NCI-H510A (cell line): ENCODE measurements at places on chromosomes 11 and 22.

GRCh38 chr11:75450826-75451821 lies 18.1 kb upstream of the KLHL35 start:
- no peak for DNase-seq

DNA sequence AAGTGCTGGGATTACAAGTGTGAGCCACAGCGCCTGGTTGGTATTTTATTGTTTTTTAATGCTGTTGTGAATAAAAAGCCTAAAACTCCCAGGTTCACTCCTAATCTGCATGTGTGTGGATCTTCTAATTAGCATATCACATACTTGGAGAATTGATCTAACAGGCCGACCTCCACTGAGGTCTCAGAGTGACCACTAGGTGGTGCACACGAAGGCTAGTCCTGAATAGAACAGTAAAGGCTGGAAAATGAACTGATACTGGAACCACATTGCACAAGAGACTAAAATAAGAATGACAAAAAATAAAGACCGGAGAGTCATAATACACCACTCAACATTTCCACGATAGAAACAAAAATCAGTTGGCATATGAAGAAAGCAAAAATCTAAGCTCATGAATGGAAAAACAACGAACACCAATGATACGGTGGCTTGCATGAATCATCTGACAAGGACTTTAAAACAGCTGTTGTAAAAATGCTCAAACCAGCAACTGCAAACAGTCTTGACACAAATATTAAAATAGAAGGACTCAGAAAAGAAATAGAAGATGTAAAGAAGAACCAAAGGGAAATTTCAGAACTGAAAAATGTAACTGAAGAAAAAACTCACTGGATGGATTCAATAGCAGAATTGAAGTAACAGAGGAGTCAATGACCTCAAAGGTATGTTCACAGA lies 19.2 kb downstream of the PIM3 start:
- no peak for DNase-seq

DNA sequence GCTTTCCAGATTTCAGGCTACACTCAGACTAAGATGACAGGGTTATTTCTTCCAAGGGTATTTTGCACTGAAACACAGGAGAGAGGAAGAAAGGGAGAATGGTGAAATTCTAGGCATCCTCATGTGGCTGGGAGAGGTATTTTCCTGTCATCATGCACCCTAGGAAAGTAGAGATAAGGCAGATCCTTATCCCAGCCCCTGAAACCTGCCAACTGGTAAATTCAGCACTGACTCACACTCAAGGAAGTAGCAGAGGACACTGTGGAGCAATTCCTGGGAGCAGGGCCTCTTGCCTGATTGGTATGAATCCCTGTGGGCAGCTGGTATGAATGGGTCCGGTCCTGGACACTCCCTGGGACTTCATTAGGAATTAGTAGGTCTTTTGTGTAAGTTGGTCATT lies 37.6 kb upstream of the SLC5A1 start:
- no peak for DNase-seq

DNA sequence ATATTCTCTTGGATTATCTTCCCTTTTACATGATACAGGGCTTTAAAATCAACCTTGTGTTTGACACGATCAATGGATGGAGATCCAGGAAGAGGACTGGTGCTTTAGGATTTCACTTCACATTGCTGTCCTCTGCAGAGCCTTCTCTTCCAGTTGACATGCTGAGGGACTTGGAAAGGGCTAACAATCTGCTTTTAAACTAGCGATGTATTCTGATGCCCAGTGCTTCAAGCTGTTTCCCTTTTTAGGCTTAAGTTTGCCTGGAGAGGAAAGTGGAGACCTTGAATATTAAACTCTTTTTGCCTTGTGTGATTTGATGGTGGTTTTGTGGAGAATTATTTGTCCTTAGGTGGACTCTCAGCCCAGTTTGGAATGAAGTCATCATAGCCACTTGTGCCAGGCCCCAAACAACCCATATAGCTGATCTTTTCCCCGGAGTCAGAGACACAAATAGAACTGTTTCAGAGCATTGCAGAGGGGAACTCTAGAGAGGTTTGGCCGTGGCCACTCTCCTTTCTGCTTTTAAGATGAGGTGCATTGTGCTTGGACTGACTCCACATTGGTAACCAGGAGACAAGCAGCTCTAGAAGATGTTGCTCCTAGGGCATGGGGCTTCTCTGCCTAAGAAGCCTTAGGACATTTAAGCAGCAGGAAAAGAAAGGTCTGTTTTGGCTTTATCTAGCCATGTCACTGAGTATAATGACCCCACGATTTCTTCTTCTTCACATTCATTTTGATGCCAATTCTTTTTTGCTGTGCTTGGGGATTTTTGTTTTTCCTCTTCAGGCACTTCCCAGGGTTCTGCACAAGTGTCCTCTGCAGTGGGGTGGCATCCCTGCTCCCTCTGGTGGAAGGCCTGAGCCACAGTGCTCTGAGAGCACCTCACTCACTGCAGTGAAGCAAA lies 152.8 kb downstream of the NCAM1 start:
- DNase-seq, result peak; percentile 17

DNA sequence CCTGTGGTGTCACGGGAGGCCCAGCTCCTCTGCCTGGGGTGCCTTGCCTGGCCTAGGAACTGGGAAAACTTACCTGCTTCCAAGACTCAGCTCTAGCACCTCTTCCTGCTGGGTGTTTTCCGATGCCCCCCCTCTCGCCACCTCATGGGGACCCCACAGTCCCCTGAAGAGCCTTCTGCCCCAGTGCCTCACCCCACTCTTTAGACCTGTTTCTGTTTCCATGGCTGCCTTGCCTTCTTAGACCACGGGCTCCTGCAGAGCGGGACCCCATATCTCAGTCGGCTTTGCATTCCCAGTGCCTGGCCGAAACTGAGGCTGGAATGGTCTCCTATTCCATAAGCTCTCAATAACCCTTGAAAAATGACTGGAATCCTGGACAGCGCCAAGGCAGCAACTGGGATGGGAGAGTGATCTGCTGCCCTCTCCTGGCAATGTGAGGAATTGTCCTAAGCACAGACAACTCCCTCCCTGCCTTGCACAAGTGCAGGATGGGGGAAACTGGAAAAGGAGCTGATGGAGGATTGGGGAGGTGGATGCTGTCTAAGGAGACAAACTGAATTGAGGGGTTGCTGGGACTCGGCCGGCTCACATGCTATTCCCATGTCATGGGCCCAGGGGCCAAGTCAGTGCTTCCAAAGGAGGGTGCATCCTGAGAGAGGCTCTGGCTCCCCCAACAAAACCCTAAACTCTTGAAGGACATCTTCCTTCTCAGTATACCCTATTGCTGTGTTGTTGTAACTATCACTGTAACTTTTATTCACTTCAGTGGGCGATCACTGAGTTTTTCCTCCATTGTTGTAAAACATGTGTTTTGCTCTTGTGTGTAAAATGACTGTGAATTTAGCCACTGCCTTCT lies 26.6 kb upstream of the IL17RA start:
- DNase-seq, result no peak

DNA sequence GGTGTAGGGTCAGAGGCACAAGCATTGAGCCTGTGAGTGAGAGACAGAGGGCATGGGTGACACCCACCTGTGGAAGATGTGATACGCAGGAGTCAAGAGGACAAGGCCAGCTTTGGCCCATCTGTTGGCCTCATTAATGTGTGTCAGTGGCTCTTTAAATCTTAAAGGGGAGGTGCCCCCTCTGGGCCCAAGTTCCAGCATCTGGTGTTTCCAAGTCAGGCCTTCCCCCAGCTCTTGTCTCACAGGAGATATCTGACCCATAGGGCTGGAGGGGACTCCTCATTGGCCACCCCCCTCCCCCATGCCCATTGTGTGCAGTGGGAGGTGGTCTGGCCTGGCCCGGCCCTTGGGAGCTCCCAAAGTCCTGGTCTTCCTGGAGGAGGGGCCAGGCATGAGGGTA lies 8.9 kb downstream of the KCNK7 start:
- no peak for DNase-seq

DNA sequence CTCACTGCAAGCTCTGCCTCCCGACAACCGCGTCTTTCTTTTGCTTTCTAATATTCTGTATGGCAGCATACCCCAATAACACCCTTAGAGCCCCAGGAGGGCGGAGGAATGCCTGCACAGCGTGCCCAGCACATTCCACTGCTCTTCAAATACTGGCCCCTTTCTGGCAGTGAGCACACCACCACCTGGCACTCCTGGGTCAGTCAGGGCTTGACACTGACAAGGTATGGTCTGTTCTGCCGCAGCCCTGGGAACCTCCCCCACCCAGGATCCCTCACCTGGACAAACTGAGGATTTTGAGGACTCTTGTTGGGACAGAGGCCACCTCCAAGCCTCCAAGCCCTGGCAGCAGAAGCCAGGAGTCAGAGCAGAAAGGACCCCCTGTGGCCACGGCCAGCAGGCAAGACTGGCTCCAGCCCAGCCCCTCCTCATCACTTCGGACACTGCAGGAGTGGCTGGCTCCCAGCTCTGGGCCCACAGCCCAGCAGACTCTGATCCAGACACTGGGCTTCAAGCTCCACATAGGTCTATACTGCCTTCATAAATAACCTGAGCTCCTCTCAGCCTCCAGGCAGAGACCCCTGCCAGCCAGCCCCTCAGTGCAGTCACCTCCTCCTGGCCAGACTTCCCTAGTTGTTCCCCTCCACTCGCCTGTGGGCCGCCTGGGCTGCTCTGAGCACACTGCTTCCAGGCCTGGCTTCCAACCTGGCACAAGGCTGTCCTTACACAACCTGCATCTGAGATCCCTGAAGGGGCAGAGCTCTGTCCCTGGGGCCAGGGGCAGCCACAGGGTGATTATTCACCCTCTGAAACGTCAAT lies 14.5 kb downstream of the CARS1 start:
- no peak for DNase-seq

GRCh38 chr22:36366291-36366708 lies 21.5 kb downstream of the MYH9 start:
- DNase-seq, result no peak

GRCh38 chr22:49955581-49956417 lies 4.8 kb upstream of the PIM3 start:
- DNase-seq, result no peak

- peak; percentile 98 for DNase-seq
These were observed 19.6 kb downstream of the VPS37C start for GRCh38 chr11:61141601-61142028.

- no peak for DNase-seq
These were observed 19.6 kb downstream of the P2RY2 start for GRCh38 chr11:73237471-73238290.

DNA sequence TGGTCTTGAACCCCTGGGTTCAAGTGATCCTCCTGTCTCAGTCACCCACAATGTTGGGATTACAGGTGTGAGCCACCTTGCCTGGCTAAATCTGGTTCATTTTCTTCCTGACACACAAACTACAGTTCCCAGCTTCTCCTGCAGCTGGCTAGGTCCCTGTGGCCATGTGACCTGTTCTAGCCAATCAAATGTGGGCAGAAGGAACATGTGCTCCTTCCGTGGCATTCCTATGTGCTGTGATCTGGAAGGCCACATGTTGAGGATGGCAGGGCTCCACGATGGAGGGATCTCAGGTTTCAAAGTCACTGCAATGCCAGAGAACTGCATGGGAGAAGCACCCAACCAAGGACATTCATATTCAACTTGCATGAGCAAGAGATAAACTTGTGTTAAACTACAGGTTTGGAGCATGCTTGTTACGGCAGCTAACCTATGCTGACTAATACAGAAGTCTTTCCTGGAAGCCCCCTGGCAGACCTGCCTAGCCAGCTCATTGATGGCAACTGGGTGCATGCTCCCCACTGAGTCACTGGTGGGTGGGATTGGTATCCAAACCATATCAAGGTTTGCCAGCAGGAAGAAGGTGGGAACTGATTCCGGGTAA lies 86.0 kb downstream of the RPS6KA4 start:
- no peak for DNase-seq

- no peak for DNase-seq
These were observed 6.7 kb upstream of the TSKU start for GRCh38 chr11:76776472-76776871.

GRCh38 chr11:16806791-16807190 lies 68.3 kb downstream of the C11orf58 start:
- DNase-seq, result no peak

GRCh38 chr11:33579101-33579500 lies 121.5 kb downstream of the C11orf91 start:
- no peak for DNase-seq

DNA sequence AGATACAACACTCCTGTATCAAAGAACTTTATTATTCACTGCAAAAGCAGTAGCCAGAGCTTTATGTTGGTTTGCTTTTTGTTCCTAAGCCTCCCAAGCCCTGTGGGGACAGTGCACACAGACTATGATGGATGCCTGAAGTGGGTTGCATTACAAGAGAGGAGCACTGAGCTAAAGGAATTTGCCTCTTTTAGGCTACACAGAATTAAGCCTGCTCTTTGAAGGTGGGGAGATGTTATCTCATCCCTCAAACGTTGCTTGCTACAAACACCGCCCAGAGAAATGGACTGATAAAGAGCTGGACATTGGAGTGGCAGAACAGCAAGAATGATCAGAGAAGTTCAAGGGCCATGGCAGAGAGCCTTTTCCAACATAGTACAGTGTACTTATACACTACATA lies 2.5 kb upstream of the POGLUT3 start:
- DNase-seq, result no peak

DNA sequence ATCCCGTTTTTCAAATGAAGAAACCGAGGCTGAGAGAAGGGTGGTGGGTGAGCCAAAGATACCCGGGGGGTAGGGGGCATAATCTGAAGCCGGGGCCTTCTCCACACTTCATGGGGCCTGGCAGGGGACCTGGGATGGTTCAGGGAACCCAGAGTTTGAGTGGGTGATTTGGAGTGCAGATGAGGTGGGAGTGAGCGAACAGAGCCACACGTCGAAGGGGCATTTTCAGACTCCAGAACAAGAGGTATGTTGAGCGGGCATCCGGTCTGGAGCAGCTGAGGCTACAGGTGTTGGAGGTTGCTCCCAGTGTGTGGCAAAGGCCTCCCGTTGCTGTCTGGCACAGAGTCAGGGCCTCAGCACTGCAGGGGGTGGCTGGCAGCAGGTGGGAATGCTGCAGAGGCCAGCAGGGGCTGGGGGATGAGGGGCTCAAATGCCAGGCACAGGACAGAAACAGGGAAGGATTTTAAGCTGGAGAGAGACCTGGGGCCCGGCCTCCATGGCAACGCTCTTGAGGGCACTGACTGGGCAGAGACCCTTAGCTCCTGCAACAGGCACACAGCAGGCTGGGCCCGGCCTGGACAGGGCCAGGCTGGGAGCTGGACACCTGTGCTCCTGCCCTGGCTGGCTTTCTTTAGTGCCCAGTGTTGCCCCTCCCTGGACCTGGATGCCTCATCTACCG lies 46.2 kb downstream of the WNT11 start:
- DNase-seq, result peak; percentile 50

- no peak for DNase-seq
These were observed 13.1 kb downstream of the PLCB3 start for GRCh38 chr11:64264371-64264852.

- peak; percentile 41 for DNase-seq
These were observed at the start of gene CDC42EP2 for GRCh38 chr11:65314501-65315203. CDC42EP2 (plus strand) TSS chr11:65314866; CDS start chr11:65320899, 6,033 bp downstream.

GRCh38 chr11:62592146-62592815 lies 958 bp upstream of the TUT1 start:
- no peak for DNase-seq
